Peyer's patch (tissue), 4 donors: ENCODE measurements at places on chromosomes 1 and 21. TPM values are rescaled to one million over a fixed set of nuclear protein-coding genes. Genes with fewer than 3 reads are reported as not detected.

- no peak overlapping the region for H3K4me3 ChIP-seq
- H3K27me3 ChIP-seq, result no peaks in the 10 kb centered on the region
- H3K36me3 ChIP-seq, result no peaks in the 10 kb centered on the region
- DNase-seq, result no peak
Observed at GRCh38 chr1:214420833-214421232, 130.6 kb downstream of the PTPN14 start.

- DNase-seq, result no peak
- H3K27ac ChIP-seq, result peak overlapping the region; percentile 92
- peak overlapping the region; percentile 93 for H3K4me3 ChIP-seq
- H3K36me3 ChIP-seq, result no peaks in the 10 kb centered on the region
- no peaks in the 10 kb centered on the region for H3K4me1 ChIP-seq
Observed at GRCh38 chr1:109398343-109399225, 866 bp upstream of the SORT1 start.

DNA sequence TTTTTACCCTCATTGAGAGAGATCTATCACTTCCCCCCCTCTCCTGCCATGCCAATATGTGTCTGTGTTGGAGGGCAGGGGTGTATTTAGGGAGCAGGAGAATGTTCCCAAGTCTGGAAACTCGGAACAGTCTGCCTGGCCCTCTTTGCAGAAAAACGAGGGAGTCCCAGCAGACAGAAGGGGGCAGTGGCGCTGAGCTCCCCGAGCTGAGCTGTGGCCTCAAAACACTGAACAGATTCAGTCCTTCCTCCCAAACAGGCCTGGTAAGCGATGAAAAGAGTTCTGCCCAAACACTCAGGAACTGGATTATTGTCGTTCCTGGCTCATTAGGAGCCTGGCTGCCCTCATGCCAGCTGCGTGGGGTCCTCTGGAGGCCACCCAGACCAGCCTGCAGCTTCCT, 981 bp downstream of the CLDN14 start:
- H3K27me3 ChIP-seq, result no peaks in the 10 kb centered on the region
- no peaks in the 10 kb centered on the region for H3K36me3 ChIP-seq
- peak overlapping the region; percentile 16 for H3K4me3 ChIP-seq
- no peaks in the 10 kb centered on the region for H3K4me1 ChIP-seq

GRCh38 chr1:89739844-89740216, 81.0 kb upstream of the LRRC8D start:
- no peaks in the 10 kb centered on the region for H3K27me3 ChIP-seq
- no peaks in the 10 kb centered on the region for H3K4me1 ChIP-seq
- no peak overlapping the region for H3K4me3 ChIP-seq
- H3K27ac ChIP-seq, result peak overlapping the region; percentile 69
- no peaks in the 10 kb centered on the region for H3K36me3 ChIP-seq
- peak; percentile 74 for DNase-seq

DNA sequence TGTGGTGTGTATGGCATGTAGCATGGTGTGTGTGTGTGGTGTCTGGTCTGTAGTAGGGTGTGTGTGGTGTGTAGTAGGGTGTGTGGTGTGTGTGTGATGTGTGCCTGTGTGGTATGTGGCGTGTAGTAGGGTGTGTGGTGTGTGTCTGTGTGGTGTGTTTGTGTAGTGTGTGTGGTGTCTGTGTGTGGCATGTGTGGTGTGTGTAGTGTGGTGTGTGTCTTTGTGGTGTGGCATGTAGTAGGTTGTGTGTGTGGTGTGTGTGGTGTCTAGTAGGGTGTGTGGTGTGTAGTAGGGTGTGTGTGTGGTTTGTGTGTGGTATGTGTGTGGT, 85.5 kb downstream of the SYT2 start:
- peaks cover 26% of the 10 kb centered on the region for H3K4me1 ChIP-seq
- no peaks in the 10 kb centered on the region for H3K27me3 ChIP-seq
- no peak overlapping the region for H3K27ac ChIP-seq
- H3K4me3 ChIP-seq, result no peak overlapping the region

DNA sequence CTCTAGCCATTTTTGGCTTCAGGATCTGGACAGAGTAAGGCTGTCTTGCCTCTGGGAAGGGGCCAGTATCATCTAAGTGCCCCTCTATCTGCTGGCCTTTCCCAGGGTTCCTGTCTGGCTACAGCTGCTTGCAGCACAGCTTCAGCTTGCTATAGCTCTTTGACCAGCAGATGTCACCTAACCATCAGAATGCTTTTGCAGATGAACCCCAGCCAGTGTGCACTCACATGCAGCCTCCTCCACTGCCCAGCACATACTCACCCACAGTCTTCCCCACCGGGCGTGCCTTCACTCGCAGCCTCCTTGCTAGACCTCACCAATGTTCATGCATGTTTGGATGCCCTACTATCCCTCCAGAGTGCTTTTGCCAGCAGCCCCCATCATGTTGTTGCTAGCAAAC, 769.0 kb downstream of the BRINP3 start:
- H3K4me1 ChIP-seq, result no peaks in the 10 kb centered on the region
- H3K36me3 ChIP-seq, result no peaks in the 10 kb centered on the region
- H3K4me3 ChIP-seq, result no peak overlapping the region
- H3K27ac ChIP-seq, result no peak overlapping the region

- no peaks in the 10 kb centered on the region for H3K36me3 ChIP-seq
- peaks cover 33% of the 10 kb centered on the region for H3K4me1 ChIP-seq
- no peaks in the 10 kb centered on the region for H3K27me3 ChIP-seq
- peak overlapping the region; percentile 87 for H3K4me3 ChIP-seq
Observed at GRCh38 chr1:154406572-154406879, 1.4 kb downstream of the IL6R start.

DNA sequence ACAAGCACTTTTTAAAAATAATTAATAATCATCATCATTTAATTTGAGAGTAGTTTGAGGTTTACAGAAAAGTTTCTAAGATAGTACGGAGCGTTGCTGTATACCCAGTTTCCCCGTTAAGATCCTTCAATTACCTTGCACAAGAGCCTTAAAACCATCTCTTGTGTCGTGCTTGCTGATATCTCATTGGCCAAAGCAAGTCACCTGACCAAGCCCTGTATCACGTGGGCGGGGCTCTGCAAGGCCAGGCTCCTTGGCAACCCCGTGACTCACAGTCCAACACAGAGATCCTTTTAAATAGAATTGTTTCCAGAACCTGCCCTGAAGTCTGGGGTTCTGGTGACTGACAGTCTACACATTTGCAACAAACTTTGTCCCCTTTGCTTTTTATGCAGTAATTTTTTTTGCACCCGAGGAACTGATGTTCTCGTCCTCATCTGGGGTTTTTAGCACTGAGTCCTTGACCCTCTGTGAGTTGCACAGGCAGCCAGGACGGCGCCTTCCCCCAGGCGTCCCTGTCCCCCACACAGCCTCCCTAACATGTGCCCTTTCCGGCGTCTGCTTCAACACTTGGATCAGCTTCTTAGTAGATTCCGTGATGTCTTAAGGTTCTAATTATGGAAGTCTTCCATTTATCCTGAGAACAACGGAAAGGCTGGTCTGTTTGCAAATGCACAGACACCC, 183.3 kb upstream of the TMEM51 start:
- no peaks in the 10 kb centered on the region for H3K36me3 ChIP-seq
- no peak overlapping the region for H3K27ac ChIP-seq
- H3K4me1 ChIP-seq, result no peaks in the 10 kb centered on the region
- no peak for DNase-seq
- H3K4me3 ChIP-seq, result no peak overlapping the region

GRCh38 chr21:29185172-29185571, 54.7 kb downstream of the MAP3K7CL start:
- H3K27ac ChIP-seq, result no peak overlapping the region
- no peaks in the 10 kb centered on the region for H3K27me3 ChIP-seq
- H3K4me1 ChIP-seq, result peaks cover 29% of the 10 kb centered on the region
- DNase-seq, result no peak
- no peak overlapping the region for H3K4me3 ChIP-seq

DNA sequence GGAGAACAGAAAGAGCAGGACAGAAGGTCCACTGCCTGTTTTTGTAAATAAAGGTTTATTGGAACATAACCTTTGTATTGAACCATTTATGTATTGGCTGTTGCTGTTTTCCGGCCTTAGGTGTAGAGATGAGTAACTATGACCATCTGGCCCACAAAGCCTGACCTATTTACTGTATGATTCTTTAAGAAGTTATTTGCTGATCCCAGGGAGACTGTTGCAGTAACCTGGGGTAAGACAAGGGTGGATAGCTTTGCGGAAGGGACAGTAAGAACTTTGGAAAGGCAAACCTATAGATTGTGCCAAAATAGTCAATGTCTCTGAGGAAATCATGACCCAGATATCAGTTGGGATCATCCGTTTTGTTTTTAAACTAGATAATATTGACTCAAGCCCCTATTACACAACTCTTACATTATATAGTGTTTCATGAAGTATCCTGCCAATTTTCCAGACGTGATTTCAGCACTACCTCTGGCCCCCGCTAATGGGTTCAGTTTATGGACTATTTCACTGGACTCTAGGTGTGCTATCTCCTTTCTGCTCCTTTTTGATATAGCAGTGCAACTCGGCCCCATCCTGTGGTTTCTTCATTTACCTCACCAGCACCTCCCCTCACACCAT, 20.8 kb upstream of the TLCD4 start:
- no peak for DNase-seq
- no peaks in the 10 kb centered on the region for H3K36me3 ChIP-seq
- H3K4me3 ChIP-seq, result no peak overlapping the region
- H3K4me1 ChIP-seq, result no peaks in the 10 kb centered on the region
- no peaks in the 10 kb centered on the region for H3K27me3 ChIP-seq

DNA sequence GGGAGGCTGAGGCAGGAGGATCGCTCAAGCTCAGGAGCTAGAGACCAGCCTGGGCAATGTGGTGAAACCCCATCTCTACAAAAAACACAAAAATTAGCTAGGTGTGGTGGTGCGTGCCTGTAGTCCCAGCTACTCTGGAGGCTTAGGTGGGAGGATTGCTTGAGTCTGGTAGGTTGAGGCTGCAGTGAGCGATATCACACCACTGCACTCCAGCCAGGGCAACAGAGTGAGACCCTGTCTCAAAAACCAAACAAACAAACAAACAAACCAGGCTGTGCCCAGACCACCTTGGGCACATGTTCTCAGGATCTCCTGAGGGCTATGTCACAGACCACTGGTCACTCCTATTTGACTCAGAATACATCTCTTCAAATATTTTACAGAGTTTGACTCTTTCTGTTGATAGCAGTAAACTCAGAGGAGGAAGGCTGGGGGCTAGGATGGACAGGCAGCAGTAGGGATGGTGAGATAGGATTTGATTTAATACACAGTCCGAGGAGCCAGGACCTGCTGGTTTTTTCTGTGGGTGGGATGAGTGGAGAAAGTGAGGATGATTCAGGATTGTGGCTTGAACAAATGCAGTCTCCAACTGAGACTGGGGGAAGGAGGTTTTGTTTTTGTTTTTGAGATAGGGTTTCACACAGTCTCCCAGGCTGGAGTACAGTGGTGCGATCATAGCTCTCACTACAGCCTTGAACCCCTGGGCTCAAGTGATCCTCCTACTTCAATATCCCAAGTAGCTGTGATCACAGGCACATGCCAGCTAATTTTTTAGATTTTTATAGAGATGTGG, 46.5 kb downstream of the OLFML3 start:
- no peak overlapping the region for H3K4me3 ChIP-seq
- no peaks in the 10 kb centered on the region for H3K4me1 ChIP-seq
- no peaks in the 10 kb centered on the region for H3K36me3 ChIP-seq
- H3K27ac ChIP-seq, result no peak overlapping the region
- H3K27me3 ChIP-seq, result no peaks in the 10 kb centered on the region
- no peak for DNase-seq

GRCh38 chr1:159008744-159009188, 941 bp upstream of the IFI16 start:
- no peaks in the 10 kb centered on the region for H3K36me3 ChIP-seq
- DNase-seq, result no peak
- H3K27me3 ChIP-seq, result no peaks in the 10 kb centered on the region
- H3K27ac ChIP-seq, result peak overlapping the region; percentile 87

DNA sequence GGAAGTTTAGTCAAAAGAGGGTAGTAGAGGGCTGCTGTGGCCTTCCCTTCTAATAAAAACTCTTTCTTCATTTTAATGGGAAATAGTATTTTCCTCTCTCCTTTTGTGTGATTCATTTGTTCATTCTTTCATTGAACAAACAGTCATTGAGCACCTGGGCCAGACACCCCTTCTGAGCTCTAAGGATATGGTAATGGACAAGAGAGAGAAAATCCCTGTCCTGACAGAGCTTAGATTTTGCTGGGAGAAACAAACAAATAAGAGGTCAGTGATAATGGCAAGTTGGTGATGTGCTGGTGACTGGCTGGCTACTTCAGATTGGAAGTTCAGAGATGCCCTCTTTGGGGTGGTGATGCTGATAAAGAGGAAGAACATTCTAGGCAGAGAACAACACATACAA, 59.3 kb downstream of the CDC14A start:
- no peak overlapping the region for H3K4me3 ChIP-seq
- DNase-seq, result no peak
- no peaks in the 10 kb centered on the region for H3K36me3 ChIP-seq
- H3K27ac ChIP-seq, result no peak overlapping the region

- H3K27me3 ChIP-seq, result no peaks in the 10 kb centered on the region
- peak overlapping the region; percentile 49 for H3K4me3 ChIP-seq
- H3K36me3 ChIP-seq, result peaks cover 2% of the 10 kb centered on the region
- peak overlapping the region; percentile 65 for H3K27ac ChIP-seq
- DNase-seq, result no peak
Observed at GRCh38 chr1:46181343-46182260, 5.3 kb upstream of the P3R3URF start.

DNA sequence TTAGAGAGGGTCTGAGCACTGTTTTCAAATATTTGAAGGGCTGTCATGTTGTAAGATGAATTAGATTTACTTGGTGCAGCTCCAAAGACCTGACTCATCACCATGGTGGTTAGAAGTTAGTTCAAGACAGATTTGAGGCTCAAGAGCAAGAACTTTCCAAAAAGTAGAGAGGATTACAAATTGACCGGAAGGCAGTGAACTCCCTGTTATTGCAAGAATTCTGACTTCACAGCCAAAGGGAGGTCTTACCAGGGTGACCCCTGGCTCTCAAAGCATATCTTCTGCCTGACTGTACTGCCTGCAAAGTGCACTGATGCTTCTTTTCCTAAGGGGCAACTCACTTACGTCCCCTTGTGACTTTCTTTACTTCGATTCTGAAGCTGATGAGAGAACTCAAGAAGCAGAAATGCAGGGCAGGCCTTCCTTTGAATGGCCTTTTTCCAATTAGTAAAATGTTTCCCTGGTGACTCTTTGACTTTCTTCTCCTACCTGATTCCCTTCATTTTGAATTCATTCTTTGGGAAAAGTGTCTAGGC, 86.4 kb downstream of the NAV1 start:
- no peak overlapping the region for H3K4me3 ChIP-seq
- H3K4me1 ChIP-seq, result no peaks in the 10 kb centered on the region
- DNase-seq, result no peak
- H3K27ac ChIP-seq, result no peak overlapping the region

DNA sequence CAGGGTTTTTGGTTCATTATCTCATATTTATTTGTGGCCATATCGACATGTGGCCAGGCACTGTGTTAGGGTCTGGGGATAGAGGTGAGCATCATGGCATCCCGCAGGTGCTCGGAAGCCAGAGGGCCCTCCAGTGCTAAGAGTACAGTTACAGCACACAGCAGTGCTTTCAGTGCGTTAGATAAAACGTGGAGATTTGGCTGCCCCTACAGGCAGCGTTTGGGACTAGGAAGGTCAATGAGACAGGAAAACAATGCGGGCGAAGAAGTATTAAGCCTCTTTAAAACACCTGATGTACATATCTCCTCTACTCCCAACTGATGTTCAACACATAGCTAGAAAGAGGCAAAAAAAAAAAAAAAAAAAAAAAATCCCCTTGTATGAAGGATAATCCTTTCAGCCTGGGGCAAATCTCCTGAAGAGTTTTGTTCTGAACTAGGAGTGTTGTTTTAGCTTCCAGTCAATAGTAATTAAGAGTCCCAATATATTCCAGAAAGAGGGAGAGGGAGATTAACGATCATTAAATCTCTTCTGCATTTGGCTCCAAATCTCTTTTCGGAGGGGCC, 80.1 kb downstream of the CAPZB start:
- peak overlapping the region; percentile 66 for H3K27ac ChIP-seq
- H3K36me3 ChIP-seq, result no peaks in the 10 kb centered on the region
- H3K4me1 ChIP-seq, result peaks cover 63% of the 10 kb centered on the region

AKR7A3 gene
- 60.2 TPM for total RNA-seq

LRRC40 gene
- total RNA-seq, result 12.5 TPM

KLHDC7A gene
- total RNA-seq, result 0.27 TPM

LCE4A gene
- total RNA-seq, result not detected

KCNJ15 gene
- not detected for total RNA-seq
